ENCODE measurements at places on chromosomes 4 and X.

DNA sequence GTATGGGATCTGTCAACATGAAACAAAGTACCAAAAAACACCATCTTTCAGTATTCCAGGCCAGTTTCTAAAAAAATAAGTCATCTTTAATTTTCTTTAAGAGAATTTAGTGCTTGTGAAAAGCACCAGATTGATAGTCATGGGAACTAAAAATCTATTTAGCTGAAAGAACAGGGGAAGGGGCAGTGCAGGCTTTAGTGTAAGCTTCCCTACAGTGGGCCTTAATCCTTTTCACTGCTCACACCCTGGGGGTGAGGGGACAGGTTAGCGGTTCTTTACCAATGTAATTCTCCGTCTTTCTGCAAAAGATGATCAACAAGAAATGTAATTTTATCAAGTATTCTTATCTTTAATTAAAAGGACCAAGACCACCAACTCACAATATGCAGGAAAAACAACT lies 47.1 kb downstream of the CHIC2 start:
- DNase-seq = no peak

DNA sequence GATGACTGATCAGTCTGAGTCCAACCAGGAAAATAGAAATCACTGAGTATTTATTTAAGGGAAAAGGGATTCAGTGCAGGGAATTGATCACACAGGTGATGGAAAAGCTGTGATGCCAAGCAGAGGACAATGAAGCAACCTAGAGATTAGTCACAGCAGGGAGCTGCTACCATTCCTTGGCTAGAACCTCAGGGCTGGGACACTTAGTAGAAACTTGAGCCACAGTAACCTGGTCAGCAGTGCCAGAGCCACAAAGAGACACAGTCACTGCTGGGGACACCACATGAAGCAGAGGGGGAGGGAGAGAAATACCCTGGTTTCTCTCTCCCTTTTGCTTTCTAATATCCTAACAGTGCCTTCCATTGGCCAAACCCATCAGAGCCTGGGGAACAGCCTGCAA lies 38.7 kb downstream of the RTL9 start:
- no peak for DNase-seq

DNA sequence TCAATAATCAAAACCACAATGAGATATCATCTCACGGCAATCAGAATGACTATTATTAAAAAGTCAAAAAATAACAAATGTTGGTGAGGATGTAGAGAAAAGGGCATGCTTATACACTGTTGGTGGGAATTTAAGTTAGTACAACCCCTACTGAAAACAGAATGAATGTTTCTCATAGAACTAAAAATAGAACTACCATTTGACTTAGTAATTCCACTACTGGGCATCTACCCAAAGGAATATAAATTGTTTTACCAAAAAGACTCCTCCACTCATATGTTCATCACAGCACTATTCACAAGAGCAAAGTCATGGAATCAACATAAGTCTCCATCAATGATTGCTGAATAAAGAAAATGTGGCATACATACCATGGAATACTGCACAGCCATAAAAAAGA lies 278.1 kb upstream of the ARSJ start:
- no peak for DNase-seq

GRCh38 chr4:79882806-79883205 lies 190.2 kb downstream of the ANTXR2 start:
- peak; percentile 48 for DNase-seq
